ENCODE measurements at places on chromosomes 7 and 10.

- DNase-seq = peak; percentile 42
These were observed 40.5 kb downstream of the NRBF2 start for GRCh38 chr10:63173468-63174232.

DNA sequence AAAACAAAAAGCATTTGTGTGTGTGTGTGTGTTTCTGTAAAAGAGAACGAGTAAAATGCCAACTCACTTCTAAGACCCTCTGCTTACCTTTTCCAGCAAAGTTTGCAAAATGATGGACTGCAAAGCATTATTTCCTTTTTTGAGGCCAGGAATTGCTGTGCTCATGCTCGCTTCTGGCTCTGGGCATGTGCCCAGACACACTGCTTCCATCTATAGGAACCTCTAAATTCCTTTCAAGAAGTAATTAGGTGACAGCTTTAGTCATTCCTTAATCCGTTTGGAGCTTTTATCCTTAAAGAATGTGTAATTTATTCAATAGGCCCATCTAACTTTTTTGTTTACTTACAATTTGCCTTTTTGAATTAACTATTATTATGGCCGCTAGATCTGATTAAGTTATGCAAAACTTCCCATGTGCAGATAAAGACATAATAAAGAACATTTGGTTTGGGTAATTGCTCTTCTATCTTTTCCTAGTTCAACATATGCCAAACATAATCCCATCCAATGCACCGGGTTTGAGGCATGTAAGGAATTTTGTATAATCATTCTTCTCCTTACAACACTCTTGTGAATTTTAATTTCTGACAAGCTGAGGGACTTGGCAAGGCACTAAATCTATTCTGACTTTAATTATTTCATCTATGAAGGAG is 34.7 kb downstream of the A1CF start:
- DNase-seq = no peak

DNA sequence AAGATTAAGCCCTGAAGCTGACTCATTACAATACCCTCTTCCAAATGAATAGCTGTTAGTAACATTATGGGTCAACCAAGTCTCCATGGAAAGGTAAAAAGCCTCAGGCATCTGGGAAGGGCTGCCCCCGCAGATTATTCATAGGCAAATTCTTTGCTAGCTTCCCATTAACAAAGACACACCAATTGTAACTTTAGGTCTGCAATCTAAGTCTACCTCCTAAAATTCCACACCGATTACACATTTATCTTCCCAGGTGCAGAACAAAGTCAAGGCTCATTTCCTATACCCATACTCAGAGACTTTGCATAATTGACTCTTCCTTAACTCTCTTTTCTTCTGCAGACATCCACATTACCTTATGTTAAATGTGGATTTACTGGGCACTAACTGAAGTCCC is 826.3 kb upstream of the MBL2 start:
- no peak for DNase-seq

DNA sequence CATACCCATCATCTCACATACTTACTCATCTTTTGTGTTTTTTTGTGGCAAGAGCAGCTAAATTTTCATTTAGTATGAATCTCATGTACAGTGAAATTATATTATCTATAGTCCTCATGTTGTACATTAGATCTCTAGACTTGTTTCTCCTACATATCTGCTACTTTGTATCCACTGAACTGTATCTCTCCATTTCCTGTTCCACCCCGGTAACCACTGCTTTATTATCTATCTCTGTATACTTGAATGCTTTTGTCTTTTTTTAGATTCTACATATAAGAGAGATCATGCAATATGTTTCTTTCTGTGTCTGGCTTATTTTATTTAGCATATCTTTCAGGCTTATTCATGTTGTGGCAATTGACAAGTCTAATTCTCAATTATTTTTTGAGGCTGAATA is 125.1 kb downstream of the ANKRD7 start:
- peak; percentile 10 for DNase-seq

GRCh38 chr10:72893136-72893798 is at the start of gene OIT3:
OIT3 (plus strand) TSS chr10:72893739; CDS start chr10:72893799, 60 bp downstream.
- no peak for DNase-seq

DNA sequence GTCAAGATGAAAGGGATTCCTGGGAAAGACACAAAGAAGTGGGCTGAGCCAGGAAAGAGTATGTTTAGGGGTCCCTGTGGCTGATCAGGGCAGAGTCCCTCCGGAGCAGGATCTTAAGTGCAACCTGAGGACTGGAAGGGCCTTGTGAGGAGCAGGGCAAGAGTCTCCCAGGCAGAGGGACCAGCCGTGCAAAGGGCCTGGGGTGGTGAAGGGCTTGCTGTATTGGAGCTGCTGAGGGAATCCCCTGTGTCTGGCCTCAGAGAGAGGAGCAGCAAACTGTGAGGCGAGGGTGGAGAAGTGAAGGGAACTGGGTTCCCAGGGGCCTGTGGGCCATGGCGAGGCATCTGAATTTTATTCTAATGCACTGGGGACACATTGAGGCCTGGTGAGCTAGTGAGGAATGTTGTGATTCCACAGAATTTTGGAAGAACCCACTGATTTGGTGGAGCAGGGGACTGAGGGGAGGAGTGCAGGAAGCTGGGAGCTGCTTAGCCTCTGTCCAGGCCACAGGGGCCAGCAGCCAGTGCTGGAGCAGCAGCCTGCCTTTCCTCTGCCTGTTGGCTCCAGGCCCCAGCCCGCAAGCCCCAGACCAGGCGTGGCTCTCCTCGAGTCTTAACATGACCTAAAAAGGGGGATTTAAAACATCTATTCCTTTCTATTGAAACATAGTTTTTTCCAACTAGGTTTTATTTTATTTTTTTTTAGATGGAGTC is 138.4 kb upstream of the IGFBP3 start:
- no peak for DNase-seq

Data from OCI-LY7 (cell line).